ENCODE measurements at places on chromosomes 13 and 19.

DNA sequence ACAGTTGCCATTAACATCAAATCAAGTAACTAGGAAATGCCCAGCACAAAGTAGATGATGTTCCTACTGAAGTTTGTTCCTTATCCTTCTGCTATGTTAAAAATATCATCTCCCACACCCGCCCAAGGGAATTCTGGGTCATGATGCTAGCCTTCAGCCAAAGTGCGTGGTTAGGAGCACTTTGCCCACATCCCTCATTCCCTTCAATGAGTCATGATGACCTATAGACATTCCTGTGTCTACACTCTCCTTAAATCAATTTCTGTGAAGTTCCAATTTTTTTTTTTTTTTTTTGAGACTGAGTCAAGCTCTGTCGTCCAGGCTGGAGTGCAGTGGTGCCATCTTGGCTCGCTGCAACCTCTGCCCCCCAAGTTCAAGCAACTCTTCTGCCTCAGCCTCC lies 17.0 kb downstream of the RXFP2 start:
- DNase-seq: no peak

DNA sequence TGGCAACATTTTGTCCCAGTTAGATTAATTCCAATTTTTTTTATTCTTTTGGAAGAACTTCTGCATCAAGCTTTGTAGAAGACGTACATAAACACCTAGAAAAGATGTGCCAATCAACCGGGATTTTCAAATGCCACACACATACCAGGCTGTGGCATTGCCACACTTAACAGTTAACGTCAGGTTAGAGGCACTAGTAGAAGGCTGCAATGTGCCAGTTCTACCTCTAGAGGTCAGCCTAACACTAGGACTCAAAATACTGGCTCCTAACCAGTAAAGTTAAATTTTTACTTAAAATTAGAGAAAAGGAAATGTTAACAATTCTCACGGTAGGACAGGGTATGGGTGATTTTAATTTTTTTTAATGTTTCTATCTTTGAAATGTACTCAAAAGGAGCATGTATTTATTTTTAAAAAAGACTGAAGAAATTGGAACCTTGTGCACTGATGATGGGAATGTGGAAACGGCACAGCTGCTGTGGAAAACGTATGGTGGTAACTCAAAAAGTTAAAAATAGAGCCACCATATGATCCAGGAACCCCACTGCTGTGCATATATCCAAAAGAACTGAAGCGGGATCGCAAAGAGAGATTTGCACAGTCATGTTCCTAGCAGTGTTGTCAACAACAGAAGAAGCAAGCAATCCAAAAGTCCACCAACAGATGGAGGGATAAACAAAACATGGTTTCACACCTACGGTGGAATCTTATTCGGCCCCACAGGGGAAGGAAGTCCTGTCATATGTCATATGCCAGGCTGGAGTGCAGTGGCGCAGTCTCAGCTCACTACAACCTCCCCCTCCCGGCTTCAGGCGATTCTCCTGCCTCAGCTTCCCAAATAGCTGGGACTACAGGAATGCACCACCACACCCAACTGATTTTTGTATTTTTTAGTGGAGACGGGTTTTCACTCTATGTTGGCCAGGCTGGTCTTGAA lies 30.3 kb downstream of the CRYL1 start:
- no peak for DNase-seq

- DNase-seq: no peak
Measured at GRCh38 chr13:52767949-52768516, 28.4 kb upstream of the CNMD start.

GRCh38 chr19:4069331-4069959 lies 2.7 kb upstream of the ZBTB7A start:
- no peak for DNase-seq

DNA sequence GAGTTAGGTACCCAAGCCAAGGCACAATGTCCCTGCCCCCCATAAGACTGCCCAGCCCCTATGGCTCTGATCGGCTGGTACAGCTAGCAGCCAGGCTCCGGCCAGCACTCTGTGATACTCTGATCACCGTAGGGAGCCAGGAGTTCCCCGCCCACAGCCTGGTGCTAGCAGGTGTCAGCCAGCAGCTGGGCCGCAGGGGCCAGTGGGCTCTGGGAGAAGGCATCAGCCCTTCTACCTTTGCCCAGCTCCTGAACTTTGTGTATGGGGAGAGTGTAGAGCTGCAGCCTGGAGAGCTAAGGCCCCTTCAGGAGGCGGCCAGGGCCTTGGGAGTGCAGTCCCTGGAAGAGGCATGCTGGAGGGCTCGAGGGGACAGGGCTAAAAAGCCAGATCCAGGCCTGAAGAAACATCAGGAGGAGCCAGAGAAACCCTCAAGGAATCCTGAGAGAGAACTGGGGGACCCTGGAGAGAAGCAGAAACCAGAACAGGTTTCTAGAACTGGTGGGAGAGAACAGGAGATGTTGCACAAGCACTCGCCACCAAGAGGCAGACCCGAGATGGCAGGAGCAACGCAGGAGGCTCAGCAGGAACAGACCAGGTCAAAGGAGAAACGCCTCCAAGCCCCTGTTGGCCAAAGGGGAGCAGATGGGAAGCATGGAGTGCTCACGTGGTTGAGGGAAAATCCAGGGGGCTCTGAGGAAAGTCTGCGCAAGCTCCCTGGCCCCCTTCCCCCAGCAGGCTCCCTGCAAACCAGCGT lies 3.0 kb upstream of the KMT2B start:
- DNase-seq: no peak

DNA sequence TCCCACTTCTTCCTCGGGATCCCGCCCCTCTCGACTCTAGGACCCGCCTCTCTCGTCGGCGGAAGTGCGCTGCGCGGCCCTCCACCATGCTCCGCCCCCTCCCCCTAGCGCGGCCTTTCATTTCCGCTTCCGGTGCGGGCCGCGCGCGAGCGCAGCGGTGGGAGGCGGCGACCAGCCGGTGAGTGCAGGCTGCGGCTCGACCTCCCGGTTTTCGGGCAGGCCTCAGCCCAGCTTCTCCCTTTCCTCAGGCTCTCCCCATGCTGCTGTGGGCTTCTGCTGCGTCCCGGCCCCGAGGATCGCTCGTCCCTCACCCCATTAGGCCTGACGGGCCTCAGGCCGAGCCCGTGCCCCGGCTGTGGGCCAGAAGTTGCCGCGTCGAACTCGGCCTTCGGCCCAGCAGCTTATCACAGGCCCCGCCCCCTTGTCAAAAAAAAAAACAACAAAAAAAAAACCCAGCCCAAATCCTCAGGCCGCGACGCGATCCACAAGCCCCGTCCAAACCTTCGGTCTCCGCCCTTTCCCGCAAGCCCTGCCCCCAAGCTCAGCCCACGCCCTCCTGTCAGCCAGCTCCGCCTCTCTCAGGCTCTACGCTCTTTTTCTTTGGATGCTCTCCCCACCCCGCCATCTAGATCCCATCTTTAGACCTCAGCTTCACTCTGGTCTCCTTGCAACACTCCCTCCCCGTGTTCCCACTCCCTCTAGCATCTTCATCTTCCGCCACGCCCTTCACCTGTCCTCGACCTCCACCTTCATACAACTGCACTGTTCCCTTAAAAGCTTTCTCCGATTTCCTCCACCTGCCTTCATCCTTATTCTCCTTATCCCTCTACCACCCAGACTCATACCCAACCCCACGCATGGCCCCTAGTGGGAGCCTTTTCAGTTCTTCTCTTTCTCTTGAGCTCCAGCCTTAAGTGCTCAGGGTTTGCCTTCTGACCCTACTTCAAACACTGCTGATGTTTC lies at the start of gene CLASRP:
TSS of gene CLASRP (plus strand) at position 115 of the 963 bp plus-strand sequence. CDS start 1,168 bp downstream, outside the sequence.
- DNase-seq: peak; percentile 83

DNA sequence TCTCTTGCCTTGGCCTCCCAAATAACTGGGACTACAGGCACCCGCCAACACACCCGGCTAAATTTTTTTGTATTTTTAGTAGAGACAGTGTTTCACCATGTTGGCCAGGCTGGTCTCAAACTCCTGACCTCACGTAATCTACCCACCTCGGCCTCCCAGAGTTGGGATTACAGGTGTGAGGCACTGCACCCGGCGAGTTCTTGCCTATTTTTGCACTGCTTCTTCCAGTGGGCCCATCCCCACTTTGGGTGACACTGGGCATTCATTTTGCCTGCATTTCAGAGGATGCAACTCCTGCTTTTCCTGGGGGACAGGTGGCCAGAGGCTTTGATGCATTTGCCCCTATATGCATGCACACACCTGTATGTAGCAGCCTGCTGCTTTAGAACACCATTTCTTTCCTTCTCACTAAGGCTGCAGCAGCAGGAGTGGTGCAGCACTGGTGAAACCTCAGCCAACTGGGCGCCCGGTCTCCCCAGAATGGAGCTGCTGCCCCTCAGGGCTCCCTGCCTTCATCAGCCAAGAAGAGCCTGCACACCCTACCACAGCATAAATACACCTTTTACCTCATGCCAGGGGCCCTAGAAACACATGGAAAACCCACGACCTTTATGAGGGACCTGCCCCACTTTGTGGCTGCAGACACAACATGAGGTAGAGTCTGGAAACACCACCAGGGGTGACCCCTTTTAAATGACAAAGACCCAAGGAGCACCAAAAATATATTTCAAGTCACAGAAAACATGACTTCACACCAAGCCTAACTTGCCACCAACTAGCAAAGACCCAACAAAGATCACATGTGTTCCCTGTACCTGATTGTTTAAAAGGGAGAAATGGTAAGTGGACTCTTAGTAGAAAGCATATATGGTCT lies 36.8 kb upstream of the POP4 start:
- DNase-seq: no peak

GRCh38 chr13:73832128-73832588 lies 302.0 kb downstream of the KLF12 start:
- no peak for DNase-seq

- DNase-seq: no peak
Measured at GRCh38 chr13:73479351-73479750, 420.5 kb downstream of the KLF5 start.

DNA sequence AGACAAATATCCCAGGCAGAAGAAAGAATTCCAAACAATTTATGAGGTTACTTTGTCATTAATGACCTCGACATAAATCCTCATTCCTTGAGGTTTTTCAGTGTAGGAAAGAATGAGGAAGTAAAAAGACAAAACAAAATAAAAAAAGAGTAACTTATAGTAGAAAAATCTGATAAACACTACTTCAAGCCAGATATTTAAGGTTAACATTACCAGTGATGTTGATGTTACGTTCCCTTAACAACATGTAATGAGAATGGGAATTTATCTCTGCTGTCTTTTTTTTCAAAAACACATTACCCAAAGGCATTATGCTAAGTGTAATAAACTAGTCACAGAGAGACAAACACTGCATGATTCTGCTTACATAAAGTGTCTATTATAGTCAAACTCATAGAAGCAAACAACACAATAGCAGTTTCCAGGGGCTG lies 935.1 kb downstream of the SLITRK1 start:
- DNase-seq: no peak

- DNase-seq: no peak
Measured at GRCh38 chr13:23468811-23469210, 35.3 kb upstream of the SACS start.

DNA sequence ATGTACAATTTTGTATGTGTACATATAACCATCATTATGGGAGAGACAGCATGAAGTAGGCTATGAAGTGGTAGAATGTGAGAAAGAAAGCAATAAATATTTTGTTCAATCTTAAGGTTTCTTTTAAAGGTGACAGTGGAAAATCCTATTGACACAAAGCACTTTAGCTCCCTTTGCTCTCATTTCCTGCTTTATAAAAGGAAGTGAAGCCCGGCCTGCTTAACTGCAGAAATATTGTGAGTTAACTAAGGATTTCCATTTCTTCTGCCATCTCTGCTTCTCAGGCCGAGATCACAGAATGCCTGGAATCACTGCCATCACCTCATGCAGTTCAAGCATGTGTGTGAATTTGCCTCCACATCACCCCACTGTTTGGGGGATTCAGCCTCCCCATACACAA lies 83.5 kb downstream of the FRY start:
- DNase-seq: no peak

- DNase-seq: no peak
Measured at GRCh38 chr19:40282920-40283319, 2.2 kb downstream of the AKT2 start.

- DNase-seq: no peak
Measured at GRCh38 chr19:44772959-44773358, 4.7 kb upstream of the CBLC start.

DNA sequence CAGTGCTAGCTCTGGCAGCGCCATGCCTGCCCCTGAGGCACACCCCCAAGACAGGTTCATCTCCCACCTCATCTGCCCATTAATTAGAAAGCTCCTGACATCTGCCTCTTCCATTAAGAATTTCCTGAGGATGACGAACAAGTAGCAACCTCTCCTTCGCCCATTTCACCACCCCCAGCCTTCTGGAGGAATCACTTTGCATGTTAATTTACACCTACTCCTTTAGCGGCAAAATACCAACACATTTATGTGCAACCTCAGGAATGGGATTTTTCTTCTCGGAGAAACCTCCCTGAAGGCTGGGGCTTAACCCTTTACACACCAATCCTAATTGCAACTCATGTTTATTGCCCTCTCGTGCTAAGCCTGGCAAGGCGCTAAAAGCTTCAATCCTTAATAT lies 13.8 kb downstream of the SLC7A1 start:
- no peak for DNase-seq

GRCh38 chr19:12987781-12988180 lies 7.5 kb upstream of the NFIX start:
- DNase-seq: no peak
